ENCODE measurements at places on chromosomes 2 and 18.

DNA sequence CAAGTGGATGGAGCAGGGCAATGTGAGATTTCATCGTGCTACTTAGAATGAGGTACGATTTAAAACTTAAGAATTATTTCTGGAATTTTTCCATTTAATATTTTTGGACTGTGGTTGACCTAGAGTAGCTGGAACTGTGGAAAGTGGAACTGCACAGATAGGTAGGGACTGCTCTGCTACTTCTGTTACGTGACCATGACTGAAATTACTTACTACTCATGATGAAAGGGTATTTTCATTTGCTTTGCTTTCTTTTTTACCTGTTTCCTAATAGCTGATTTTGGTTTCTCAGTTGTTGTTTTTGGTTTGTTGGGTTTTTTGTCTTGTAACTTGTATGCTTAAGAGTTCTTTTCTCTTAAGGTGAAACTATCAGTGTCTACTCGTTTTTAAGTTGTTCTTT, 11.4 kb downstream of the UBE2E3 start:
- no peak for DNase-seq

- no peak for DNase-seq
These were observed 35.2 kb downstream of the PCBP1 start for GRCh38 chr2:70122470-70122869.

GRCh38 chr2:9244985-9245544, 38.5 kb downstream of the ASAP2 start:
- no peak for DNase-seq

- peak; percentile 34 for DNase-seq
These were observed 155.3 kb upstream of the MYO3B start for GRCh38 chr2:170022692-170023091.

- no peak for DNase-seq
These were observed 621.7 kb upstream of the ACVR2A start for GRCh38 chr2:147223119-147223518.

DNA sequence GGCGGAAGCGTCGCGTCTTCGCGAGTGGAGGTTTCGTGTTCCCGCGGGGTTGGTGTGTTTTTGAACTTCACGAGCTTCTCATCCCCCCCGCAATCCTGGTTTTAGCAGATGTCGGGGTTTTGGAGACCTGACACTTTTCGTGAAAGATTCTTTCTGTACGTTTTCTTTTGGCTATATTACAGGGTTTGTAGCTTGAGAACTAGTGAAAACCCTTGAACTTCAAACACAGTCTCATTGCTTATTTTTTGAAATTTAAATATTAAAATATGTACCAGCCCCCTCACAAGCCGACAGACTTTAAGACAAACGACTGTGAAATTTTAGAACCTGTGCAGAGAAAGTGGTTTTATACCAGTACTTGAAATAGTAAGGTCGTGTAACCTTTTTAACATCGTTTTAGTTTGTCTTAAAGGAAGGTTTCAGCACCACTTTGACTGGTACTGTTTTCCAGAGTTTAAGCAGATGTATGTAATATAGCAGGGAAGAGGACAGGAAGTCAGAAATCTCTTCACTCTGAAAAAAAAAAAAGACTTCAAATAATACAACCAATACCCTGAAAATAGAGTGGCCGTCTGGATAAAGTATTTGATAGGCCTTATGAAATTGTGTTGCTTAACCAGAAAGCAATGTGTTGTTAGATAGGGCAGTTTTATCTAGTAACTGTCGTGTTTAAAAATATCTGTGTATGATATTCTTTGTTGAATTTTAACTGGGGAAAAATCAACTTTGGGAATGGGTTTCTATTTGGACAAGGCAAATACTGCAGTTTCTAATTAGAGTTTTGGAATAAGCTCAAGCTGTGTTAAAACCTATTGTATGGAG, 1.4 kb downstream of the SPATS2L start:
- no peak for DNase-seq

GRCh38 chr2:45450634-45451033, 160.4 kb downstream of the SRBD1 start:
- DNase-seq, result no peak

GRCh38 chr2:48364100-48364499, 165.9 kb upstream of the STON1 start:
- DNase-seq, result no peak

DNA sequence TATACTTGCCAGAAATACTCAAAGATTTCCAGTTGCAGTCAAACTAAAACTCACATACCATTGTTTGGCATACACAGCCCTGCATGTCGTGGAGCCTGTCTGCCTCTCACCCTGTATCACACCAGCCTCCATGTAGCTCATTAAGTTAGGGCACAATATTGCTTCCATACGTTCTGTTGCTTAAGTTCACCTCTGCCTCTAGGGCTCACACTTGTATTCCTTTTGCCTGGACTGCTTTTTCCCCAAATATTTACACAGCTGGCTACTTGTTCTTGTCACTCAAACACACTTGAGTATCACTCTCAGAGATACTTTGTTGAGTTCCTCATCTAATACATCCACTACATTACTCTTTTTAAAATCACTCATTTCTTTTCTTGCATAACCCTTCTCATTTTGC, 83.1 kb downstream of the PTH2R start:
- no peak for DNase-seq

- DNase-seq, result no peak
These were observed 10.5 kb upstream of the TMSB10 start for GRCh38 chr2:84894758-84895520.

DNA sequence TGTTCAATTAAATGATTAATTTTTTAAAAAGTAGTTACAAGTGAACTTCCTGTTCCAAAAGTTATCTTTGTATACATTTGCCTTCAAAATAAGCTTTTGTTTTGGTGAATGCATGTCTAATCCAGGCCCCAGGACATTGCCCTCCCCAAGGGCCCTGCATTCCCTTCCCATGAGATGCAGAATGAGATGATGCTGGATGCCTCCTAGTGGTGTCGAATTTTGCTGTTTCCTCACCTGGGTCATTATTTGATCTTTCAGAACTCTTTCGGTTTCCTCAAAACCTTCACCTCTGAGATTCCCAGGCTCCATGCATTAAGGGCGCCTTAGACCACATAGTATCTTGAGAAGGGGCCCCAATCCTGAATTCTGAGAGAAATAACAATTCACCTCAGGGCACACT, 728.8 kb downstream of the CNTNAP5 start:
- DNase-seq, result no peak

DNA sequence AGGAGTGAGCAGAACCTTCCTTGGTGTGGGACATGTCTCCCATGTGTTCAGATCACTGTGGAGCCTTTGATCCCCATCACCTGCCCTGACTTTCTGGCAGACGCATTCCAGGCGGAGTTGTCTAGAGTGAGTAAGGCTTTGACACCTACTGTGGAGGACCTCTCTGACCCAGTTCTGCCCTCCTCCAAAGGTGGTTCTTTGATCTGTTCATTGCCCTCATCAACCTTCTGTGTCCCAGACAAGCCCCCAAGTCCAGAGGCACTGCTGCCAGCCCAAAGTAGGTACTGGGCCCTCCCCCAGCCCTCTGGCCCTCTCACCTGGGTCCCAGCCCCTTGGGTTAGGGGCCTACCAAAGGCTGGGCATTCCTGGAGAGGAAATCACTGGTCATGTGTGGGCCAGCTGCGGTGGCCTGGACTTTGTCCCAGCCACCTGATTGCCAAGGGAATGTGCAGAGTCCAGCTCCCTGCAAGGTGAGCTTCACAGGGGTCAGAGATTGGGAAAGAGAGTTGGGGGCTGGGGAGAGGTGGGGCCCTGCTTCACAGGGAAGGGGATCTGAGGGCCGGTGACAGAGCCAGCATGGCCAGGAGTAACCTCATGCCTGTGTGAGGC, 12.1 kb upstream of the FAHD2A start:
- DNase-seq, result no peak

- DNase-seq, result no peak
These were observed 155.3 kb downstream of the PRKCE start for GRCh38 chr2:45806563-45807358.

- DNase-seq, result no peak
These were observed 504.2 kb downstream of the ARHGAP15 start for GRCh38 chr2:143633419-143633818.

GRCh38 chr2:52181080-52181479, 1149.1 kb upstream of the NRXN1 start:
- no peak for DNase-seq

DNA sequence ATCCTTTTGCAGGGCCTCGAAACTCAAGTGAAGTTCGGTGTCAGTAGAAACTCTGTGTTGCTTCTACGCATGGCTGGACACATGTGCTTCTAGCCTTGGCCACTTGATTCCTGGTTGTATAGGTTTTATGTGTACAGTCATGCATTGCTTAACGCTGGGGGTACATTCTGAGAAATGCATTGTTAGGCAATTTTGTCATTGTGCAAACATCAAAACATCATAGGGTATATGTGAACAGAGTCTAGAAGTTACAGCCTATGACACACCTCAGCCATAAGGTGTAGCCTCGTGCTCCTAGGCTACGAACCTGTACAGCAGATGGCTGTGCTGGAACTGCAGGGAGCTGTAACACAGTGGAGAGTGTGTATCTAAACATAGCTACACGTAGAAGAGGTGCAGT, 39.4 kb downstream of the TMEM18 start:
- no peak for DNase-seq

DNA sequence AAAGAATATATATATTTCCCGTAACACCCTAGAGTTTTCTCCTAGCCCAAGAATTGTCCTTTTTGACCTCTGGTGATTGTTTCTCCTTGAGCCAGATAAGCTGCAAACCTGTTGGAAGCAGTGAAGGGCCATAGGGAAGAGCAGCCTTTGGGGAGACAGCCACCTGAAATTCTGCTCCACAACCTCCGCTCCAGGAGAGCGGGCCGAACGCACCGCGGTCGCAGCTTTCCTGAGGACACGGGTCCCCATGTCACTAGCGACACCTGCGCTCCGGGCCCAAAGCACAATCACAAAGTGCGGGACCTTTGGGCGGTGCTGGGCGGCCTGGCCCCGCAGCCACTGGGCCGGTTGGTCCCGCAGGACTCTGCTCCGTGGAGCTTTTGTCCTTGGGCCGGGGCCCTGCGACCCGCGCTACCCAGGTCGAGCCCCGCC, 557 bp upstream of the DSG2 start:
- DNase-seq, result no peak

GRCh38 chr2:238596571-238597551, 170.1 kb downstream of the ASB1 start:
- DNase-seq, result peak; percentile 61

GRCh38 chr2:232486558-232487384, 863 bp downstream of the ECEL1 start:
- DNase-seq, result no peak

GRCh38 chr2:192413812-192414681, 219.3 kb upstream of the TMEFF2 start:
- no peak for DNase-seq

GRCh38 chr2:12594590-12594989, 122.1 kb upstream of the TRIB2 start:
- DNase-seq, result no peak

DNA sequence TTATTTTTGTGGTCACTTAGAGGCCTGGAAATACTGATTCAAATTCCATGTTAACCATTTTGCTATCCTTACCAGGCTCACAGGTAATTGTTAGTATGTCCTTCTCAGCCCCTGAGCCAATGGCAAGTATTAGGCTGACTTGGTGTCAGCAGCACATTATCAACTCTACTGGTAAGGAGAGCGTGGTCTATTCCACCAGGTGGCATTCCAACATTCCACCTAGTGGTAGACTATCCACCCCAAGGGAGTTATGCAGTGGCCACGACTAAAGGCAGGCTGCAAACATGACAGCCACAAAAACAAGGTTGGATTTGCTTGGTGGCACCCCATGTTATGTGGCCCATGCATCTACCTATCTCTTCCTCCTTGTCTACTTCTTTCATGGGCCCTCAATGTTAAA, 31.8 kb upstream of the GCC2 start:
- DNase-seq, result no peak

DNA sequence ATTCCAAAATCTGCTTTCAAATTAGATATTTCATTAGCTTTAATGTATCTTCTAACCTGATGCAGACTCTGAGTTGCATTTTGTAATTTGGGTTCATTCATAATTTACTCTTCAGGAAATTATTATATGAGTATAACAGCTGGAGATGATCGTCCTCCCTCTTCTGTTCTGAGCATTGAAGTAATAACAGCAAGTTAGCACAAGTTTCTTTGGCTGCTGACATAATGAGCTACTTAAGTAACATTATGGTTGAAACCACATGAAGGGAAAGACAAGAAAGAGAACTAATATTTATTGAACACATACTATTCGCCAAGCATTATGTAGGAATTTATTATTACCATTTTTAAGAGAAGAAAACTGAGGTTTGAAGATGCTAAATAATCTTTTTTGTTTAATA, 75.1 kb downstream of the CPO start:
- no peak for DNase-seq
